Muscle of arm (tissue), 14 donors: ENCODE measurements at places on chromosomes 3 and 15. TPM values are rescaled to one million over a fixed set of nuclear protein-coding genes. Genes with fewer than 3 reads are reported as not detected.

DNA sequence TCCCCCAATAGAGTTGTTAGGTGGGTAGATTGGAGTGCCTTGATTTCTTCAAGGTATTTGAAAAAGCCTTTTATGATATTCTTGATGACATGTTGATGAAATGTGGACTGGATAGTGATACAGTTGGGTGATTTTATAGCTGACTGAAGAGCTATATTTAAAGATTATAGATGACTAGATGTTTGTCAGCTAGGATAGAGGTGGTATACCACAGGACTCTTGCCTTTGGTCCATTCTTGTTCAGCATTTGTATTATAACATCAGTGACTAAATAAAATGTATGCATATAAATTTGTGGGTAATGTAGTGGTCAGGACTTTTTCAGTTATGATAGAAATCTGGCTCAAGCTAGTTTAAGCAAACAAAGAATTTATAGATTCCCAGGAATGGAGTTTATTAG, 143.9 kb downstream of the ZNF609 start:
- DNase-seq = no peak

DNA sequence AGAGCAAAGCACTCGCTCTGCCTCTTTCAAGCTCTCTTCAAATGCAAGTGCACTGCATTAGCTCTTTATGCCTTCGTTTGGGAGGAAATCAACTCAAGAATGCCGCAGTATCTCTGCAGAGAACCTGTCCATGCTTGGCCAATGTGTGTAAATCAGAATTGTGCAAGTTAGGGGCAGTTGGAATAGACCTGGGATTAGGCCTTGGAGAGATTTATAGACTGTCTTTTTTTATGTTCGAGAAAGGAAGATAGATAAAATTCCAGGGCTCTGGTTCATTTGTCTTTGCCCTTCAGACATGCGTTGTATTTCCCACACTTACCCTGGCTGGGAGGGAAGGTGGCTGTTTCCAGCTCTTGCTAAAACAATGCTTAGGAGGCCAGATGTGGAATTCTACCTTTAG, 163.7 kb downstream of the MOBP start:
- DNase-seq = no peak

DNA sequence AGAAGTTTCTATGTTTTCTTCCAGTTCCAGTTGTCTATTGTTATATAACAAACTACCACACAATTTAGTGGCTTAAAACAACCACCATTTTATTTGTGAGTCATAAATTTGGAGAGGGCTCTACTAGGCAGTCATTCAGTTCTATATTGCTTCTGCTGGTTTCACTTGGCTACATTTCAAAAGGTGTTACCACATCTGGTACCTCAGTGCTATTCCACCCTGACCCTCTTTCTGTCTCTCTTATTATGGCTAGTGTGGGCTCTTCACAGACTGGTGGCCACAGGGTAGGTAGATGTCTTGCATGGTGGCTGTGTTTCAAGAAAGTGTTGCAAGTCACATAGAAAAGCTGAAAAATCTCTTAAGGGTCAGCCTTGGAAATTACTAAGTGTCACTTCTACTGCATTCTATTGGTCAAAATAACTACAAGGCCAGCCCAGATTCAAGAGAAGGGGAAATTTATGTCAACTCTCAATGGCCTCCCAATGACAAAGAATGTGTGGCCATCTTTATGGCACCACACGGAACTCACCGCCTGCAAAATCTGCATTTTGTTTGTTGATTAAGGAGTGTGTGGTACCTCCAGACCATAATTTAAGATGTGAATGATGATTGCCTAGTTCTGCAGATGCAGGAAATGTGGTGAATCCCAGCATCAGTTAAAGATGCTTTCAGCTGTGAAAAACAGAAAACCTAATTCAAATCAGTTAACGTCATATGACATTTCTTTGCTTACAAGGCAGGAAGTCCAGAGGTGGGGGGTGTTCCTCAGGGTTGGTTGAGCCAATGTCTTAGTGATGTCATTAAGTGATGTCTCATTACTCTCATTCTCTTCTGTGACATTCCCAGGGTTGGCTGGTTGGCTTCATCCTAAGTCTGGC, 105.8 kb upstream of the RASGRP1 start:
- no peak for DNase-seq

GRCh38 chr3:126356373-126357264, 589 bp downstream of the KLF15 start:
- no peak for DNase-seq

GRCh38 chr3:155179966-155180757, 100.0 kb downstream of the MME start:
- DNase-seq = no peak

GRCh38 chr3:162368417-162368816, 871.8 kb downstream of the OTOL1 start:
- no peak for DNase-seq

DNA sequence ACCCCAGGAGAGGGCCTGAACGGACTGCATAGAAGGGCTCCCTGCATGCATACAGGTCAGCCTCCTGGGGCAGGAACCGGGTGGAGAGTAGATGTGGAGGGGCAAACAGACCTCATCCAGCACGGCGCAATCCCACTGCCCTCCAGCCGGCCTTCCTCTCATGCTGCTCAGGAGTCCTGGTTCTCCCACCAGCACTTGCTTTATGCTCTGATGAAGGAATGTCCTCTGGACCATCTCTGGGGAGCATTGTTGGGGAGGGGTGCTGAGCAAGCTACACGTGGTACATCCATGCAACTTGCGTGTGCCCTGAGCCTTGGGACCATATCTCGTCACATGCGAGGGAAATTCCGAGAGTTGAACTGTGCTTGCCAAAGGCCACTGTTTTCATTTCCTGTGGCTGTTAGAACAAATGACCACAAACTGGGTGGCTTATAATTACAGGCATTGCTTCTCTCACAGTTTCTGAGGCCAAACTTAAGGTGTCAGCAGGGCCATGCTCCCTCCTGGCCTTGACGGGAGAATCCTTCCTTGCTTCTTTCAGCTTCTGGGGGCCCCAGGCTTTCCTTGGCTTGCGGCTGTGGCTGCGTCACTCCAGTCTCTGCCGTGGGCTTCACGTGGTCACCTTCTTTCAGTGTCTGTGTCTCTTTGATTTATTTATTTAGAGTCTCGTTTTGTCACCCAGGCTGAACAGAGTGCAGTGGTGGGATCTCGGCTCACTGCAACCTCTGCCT, 12.2 kb downstream of the SELENOS start:
- DNase-seq = no peak

- no peak for DNase-seq
Observed at GRCh38 chr3:134486577-134487041, 752 bp downstream of the CEP63 start.

- peak; percentile 57 for DNase-seq
Observed at GRCh38 chr15:101121511-101122090, 130.2 kb downstream of the CHSY1 start.

DNA sequence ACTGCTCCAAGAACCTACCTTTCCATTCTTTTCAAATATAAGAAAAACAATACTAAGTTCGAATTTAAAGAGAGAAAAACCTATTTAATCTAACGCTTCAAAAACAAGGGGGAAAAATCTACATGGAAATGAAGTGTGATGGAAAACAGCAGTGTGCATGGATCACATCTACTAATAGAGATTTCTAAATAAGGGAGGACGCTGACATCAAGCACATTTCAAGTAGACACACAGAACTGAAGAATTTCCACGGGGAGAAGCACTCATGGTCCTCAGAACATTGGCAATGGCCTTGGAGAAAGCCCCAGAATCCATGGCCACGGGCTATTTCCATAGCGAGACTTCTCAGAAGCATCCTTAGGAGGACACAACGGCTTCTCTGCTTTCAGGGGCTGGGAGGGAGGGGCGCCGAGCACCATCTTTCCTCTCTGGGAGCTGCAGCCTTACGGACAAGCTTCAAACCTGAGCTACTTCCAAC, 1.0 kb downstream of the TASOR start:
- DNase-seq = no peak

GRCh38 chr3:132161608-132162007, 126.8 kb upstream of the CPNE4 start:
- DNase-seq = no peak

Gene TPRG1
- polyA plus RNA-seq = not detected

Gene SLC27A2
- 0.21 TPM for polyA plus RNA-seq

Gene C2CD4A
- 0.05 TPM for polyA plus RNA-seq

Gene GLDN
- polyA plus RNA-seq = 1.1 TPM

Gene SLC22A14
- polyA plus RNA-seq = not detected
